HCT116 (cell line): ENCODE measurements at places on chromosomes 13 and 19.

DNA sequence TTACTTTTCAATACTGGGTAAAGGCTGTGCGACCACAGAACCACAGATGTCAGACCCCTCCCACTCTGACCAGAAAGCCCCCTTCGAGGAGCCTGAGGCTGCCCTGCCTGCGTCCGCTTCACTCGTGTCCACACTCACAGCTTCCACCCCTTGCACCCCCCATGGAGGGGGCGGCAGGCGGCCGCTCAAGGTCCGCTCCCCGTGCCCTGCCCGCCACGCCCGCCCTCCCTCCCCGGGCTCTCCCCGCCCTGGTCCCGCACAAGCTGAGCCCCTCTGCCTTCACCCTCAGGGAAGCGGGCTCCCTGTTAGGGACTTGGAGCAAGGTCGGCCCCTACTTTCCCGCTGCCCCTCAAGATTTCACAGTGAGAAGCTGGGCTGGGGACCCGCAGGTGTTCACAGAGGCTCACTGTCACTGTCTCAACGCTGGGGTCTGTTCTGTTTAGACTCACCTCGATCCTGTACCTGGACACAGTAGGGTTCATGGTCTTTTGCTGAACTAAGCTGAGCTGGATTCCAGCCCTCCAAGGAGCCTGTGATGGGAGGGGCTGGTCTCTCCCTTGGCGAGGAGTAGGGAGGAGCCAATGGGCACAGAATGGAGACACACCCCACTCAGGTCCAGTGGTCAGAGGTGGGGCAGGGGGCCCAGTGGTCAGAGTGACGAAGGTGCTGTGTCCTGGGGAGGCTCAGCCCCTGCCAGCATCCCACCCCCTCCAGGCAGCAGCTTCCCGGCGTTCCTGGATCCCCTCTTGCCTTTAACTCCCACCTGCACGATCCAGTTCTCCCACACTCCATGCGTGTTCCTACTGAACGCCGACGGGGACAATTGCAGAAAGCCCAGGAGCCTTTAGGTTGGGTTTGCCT is 69.5 kb downstream of the SPACA7 start:
- DNase-seq = no peak

GRCh38 chr19:44856421-44857083 is 10.5 kb downstream of the NECTIN2 start:
- DNase-seq = no peak

DNA sequence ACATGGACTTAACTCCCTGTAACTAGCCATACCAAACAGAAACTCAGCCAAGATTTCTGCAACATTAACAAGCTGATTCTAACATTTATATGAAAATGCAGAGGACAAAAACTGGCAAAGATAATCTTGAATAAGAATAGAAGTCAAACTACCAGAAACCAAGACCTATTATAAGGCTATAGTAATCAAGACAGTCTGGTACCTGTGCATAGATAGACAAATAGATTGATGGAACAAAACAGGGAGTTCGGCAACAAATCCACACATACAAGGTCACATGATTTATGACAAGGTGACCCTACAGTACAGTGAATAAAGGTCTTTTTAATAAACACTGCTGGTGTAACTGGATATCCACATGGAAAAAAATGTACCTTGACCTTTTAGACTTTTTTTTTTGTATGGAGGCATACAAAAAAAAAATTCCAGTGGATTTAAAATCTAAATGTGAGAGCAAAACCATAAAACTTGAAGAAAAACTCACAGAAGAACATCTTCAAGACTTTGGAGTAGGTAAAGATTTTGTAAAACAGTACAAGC is 2.9 kb upstream of the RFC3 start:
- DNase-seq = no peak

DNA sequence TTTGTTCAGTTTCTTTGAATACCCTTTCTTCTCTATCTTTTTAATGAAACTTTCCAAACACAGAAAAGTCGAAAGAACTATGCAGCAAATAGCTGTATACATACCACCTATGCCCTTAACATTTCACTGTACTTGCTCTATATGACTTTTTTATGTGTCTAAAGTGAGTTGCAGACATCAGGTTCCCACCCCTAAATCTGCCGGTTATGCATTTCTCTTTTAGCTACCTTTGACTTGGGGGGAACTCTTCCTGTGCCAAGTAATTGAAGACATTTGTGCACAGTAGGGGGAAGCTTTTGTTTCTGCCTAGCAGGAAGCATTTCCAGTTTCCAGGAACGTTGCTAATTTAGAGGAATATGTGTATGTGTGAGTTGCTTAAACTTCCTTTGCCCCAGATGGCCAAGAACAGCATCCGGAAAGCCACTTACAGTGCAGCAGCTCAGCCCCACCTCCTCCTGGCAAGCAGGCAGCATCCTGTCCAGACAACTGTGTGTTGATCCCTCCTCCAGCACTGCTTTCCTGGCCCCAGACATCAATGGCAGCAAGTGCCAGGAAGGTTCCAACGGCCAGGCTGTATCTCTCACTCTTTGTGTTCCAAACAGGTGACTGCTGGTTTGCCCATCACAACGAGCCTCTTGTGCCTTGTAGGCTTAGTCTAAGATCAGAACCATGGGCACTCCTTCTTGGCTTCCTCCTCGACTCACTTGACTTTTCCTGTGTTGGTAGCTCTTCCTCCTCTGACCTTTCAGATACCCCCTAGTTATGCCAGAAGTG is 14.7 kb upstream of the GRAMD1A start:
- no peak for DNase-seq

DNA sequence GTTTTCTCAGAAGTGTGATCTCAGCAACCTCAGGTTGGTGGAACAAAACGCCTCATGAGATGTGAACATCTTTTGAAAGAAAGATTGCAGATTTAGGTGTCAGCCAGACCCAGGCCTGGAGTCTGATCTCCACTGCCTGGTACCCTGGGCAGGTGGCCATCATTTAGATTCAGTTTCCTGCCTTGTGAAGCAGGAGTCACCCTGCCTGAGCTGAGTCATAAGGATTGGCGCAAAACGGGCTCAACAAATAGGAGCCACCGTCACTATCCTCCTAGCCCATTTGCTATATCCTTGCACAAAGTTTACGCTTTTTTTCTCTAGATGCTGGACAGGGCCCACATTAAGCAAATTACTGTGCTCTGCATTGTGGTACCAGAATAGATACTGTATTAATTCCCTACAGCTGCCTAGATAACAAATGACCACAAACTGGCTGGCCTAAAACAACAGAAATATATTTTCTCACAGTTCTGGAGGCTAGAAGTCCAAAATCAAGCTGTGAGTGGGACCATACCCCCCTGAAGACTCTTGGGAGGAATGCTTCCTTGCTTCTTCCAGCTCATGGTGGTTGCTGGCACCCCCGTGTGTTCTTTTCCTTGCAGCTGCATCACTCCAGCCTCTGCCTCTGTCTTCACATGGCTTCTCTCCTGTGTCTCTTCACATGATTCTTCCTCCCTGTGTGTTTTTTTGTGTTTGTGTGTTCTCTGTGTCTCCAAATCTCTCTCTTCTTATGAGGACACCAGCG is 38.2 kb downstream of the TNFSF11 start:
- no peak for DNase-seq

DNA sequence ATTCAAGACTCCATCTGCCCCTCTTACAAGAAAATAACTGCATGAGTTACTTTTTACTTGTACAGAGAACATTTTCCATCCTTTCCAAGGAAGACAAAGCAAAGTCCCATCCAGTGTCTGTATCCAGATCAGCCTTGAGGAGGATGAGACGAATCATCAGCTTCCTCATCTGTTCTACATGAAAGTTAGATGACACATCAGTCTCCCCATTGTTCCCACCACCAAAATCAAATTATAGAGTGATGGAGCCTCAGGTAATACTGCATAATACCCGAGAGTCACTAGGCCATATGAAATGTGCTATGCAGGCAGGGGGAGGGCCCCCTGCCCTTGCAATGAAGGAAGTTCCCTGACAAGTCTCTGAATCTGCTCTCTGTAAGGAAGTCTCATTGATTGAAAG is 1244.6 kb upstream of the SLC10A2 start:
- no peak for DNase-seq

GRCh38 chr13:28719227-28720055 is 671 bp upstream of the SLC46A3 start:
- DNase-seq = no peak

DNA sequence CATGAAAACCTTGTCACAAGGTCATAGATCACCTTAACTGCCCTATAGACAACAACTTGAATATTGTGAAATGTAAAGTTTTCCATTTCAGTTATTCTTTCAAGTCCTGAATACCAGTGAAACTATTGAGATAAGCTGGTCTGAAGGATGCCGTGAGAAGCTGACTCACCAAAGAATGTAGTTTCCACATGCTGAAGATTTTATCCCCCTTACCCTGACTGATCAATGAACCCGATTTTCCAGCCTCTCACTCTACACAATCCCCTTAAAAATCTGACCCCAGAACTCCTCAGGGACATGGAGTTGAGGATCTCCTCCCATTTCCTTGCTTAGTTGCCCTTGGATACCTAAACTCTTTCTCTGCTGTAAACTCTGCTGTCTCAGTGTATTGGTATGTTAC is 67.5 kb downstream of the POSTN start:
- DNase-seq = no peak

DNA sequence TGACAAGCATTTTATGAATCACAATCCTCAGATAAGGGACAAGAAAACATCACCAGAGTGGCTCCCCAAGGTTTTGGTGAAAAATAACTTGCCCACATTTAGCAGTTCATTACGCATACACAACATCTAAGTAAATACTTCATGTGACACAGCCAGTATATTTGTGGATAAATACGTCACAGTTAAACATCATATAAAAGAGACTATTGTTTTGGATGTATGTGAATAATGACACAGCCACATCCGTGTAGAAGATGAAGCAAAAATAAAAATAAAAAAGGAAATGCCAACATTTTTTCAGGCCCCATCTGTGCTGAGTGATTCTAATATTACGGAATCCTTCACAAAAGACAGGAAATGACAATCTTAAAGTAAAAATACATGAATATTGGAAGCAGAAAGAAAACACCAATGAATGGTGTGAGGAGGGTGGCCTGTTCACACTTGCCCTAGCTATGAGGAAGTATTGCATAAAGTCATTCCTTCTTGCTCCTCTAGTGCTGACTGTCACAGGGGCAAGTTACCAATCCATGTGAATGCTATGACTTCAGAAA is 457.1 kb downstream of the KLF12 start:
- no peak for DNase-seq
